ENCODE measurements at places on chromosomes 12 and 14. TPM values are rescaled to one million over a fixed set of nuclear protein-coding genes. Genes with fewer than 3 reads are reported as not detected.

ADCY4 gene
- total RNA-seq = 3.1 TPM

JKAMP gene
- total RNA-seq = 17.8 TPM

SLC5A8 gene
- not detected for total RNA-seq

KRT73 gene
- not detected for total RNA-seq

PTPRR gene
- total RNA-seq = 0.19 TPM

PIWIL1 gene
- not detected for total RNA-seq

TRPV4 gene
- 2.8 TPM for total RNA-seq

GRCh38 chr14:24071144-24071697, at the start of gene CPNE6:
CPNE6 (plus strand) TSS chr14:24071562; CDS start chr14:24072937, 1,375 bp downstream.
- H3K27ac ChIP-seq = no peak within 1 kb of the TSS

GRCh38 chr14:71449316-71450055, 482.7 kb upstream of the RGS6 start:
- no peaks in the 10 kb centered on the region for H3K4me1 ChIP-seq
- H3K27ac ChIP-seq = no peak overlapping the region
- no peaks in the 10 kb centered on the region for H3K27me3 ChIP-seq
- no peaks in the 10 kb centered on the region for H3K36me3 ChIP-seq

- no peak for DNase-seq
- no peaks in the 10 kb centered on the region for H3K36me3 ChIP-seq
- no peaks in the 10 kb centered on the region for H3K27me3 ChIP-seq
- no peak overlapping the region for H3K4me3 ChIP-seq
- H3K4me1 ChIP-seq = no peaks in the 10 kb centered on the region
- no peak overlapping the region for H3K27ac ChIP-seq
Measured at GRCh38 chr12:39824505-39825212, 205.1 kb upstream of the ABCD2 start.

DNA sequence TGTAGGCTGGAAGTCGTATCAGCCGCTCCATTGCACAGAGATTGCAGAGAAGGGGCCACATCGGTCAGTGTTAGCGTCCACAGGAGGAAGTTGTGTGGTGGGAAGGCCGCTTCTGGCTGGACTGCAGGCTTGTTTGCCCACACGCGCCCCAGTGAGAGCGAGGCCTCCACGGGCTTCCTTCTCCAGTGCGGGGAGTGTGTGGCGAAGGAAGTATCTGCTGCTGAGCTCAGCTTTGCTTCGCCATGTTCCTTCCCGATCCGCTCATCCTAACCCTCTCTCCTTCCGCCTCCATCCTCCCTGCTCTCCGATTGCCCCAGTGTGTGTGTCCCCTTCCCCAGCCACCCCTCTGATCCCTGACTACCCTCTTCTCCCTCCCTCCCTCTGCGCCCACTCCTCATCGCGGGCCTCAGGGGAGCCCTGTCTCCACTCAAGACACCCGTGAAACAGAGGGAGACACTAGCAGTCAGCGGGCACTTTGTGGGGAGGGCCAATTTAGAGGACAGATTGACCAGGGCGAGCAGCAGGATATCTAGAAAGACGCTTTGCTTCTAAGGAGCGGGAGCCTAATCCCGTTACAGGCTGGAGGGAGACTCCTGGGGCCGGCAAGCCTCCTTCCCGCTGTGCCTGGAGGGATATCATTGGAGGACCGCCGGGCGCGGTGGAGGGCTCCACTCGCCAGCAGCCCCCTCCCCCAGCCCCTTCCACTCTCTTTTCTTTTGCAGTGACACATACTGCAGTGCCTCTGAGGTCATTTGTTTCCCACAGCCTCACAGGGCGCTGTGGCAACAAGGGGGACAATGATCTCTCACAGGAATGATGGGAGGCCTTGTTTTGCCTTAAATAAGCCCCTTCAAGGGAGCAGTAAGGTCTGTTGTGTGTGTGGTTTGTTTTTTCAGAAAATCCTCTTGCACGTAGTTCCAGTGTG, 428.8 kb downstream of the ZFP36L1 start:
- no peak for DNase-seq
- H3K4me3 ChIP-seq = no peak overlapping the region

- H3K4me1 ChIP-seq = peaks cover 20% of the 10 kb centered on the region
- no peak overlapping the region for H3K4me3 ChIP-seq
- no peaks in the 10 kb centered on the region for H3K36me3 ChIP-seq
- H3K27me3 ChIP-seq = no peaks in the 10 kb centered on the region
- peak overlapping the region; percentile 67 for H3K27ac ChIP-seq
Measured at GRCh38 chr12:95200128-95200894, 17.0 kb downstream of the FGD6 start.

DNA sequence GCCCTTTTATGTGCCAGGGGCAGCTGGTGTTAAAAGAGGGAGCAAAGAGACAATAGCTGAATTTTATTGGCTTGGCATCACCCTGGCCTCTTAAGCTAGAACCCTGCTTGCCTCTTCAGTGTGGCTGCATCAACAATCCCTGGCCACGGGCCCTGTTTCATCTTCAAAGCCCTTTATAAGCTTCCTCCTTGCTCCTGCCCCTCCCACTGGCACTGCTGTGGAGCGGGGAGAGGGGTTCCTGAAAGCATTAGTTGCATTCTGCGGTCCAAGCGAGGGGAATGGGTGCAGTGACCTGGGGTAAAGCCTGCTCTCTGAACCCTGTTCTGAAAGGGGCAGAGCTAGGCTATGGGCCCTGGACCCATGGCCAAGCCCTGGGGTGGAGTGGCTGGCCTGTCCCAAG, 220 bp upstream of the KRT83 start:
- no peak overlapping the region for H3K27ac ChIP-seq
- no peaks in the 10 kb centered on the region for H3K27me3 ChIP-seq
- DNase-seq = no peak
- H3K36me3 ChIP-seq = no peaks in the 10 kb centered on the region
- no peak overlapping the region for H3K4me3 ChIP-seq
- H3K4me1 ChIP-seq = no peaks in the 10 kb centered on the region

DNA sequence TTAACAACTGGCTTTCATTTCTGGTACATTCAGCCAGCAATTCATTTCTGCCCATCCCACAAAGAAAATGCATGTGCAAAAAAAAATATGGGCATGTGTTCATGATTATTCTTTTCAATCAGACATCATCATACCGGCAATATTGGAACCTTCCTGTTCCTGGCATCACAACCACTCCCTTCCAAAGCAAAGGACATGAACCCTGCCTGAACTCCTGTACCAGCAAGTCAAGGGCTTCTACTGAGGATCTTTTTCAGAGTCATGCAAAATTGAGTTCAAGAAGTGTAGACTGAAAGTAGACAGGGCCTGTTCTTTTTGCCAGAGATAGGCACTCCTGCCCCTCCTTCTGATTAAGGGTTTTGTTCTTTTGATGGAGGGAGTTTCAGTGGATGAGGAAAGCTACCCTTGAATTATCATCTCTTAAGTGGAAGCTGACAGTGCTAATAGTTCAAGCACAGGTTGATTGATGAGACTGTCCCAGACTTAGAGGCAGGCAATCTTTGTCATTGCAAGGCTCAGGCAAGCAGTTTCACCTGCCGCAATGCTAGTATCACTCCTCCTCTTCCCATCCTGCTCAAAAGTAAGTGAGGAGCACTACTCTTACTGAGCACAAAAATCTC, 22.3 kb upstream of the DIO2 start:
- no peak for DNase-seq
- no peaks in the 10 kb centered on the region for H3K27me3 ChIP-seq
- H3K4me3 ChIP-seq = no peak overlapping the region
- H3K27ac ChIP-seq = no peak overlapping the region
- H3K36me3 ChIP-seq = no peaks in the 10 kb centered on the region

DNA sequence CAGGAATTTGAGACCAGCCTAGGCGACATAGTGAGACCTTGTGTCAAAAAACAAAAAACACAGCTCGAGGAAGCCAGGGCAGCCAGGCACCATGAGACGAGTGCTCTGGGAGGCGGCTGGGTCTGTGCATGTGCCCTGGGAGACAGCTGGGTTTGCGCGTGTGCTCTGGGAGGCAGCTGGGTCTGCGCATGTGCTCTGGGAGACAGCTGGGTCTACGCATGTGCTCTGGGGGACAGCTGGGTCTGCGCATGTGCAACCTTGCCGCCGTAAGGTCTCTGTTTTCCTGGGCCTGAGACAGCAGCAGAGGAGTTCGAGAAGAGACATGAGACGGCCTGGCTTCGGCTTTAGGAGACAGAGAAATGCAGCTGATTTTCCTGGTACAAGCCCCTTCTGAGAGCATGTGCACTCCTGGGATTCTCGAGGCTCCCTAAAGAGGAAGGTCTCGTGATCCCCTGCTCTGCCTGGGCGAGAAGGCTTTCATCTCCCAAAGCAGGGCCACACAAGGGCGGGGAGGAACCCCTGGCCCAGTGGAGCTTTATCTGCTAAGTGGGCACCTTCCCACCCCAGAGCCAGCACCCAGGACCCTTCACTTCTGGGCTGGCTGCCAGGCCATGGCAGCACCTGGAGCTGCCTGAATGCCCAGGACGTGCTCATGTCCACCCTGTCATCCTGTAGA, 3.5 kb upstream of the BDKRB1 start:
- no peaks in the 10 kb centered on the region for H3K36me3 ChIP-seq
- H3K4me3 ChIP-seq = no peak overlapping the region
- DNase-seq = no peak
- H3K27ac ChIP-seq = no peak overlapping the region
- H3K4me1 ChIP-seq = peaks cover 26% of the 10 kb centered on the region

- no peak overlapping the region for H3K27ac ChIP-seq
- no peak overlapping the region for H3K4me3 ChIP-seq
- H3K4me1 ChIP-seq = peaks cover 30% of the 10 kb centered on the region
- H3K36me3 ChIP-seq = peaks cover 55% of the 10 kb centered on the region
- no peak for DNase-seq
Measured at GRCh38 chr14:99518441-99519346, 37.5 kb downstream of the CCNK start.

GRCh38 chr12:51819736-51820525, 28.6 kb downstream of the FIGNL2 start:
- H3K4me3 ChIP-seq = peak overlapping the region; percentile 45
- H3K36me3 ChIP-seq = no peaks in the 10 kb centered on the region
- H3K27me3 ChIP-seq = peaks cover 81% of the 10 kb centered on the region
- DNase-seq = no peak

DNA sequence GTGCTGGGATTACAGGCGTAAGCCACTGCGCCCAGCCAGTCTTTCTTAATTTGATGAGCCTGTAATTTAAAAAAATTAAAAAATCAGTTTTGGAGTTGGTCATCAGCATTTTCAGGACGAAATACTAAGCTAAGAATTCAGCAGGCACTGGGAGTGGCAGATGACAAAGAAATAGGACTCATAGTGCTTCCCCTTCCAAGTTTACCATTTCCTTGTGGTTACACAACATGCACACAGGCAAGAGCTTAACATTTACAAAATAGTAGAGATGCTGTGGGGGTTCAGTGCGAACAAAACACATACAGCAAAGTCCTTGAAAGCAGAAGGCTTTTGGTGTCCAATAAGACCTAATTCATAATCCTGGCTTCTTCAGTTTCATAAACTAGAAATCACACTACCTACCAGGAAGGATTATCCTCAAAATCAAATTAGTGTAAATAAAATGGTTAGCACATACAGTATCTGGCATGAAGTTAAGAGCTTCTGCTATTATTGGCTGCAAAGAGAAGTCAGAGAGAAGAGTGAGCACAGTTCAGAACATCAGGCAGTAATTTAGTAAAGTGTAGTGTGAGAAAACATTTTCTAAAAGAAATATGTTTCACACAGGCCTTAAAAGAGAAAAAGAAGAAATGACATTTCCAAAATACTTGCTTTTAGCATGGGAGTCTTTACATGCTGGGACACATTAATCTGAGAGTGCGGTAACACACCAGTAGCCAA, 22.2 kb upstream of the KIF21A start:
- peaks cover 20% of the 10 kb centered on the region for H3K4me1 ChIP-seq
- no peak for DNase-seq
- no peaks in the 10 kb centered on the region for H3K36me3 ChIP-seq
- H3K27ac ChIP-seq = no peak overlapping the region

- DNase-seq = no peak
- H3K4me3 ChIP-seq = no peak overlapping the region
- H3K4me1 ChIP-seq = peaks cover 41% of the 10 kb centered on the region
Measured at GRCh38 chr12:124842073-124842749, 21.5 kb downstream of the SCARB1 start.

- H3K27ac ChIP-seq = no peak overlapping the region
- peaks cover 96% of the 10 kb centered on the region for H3K36me3 ChIP-seq
- H3K4me3 ChIP-seq = no peak overlapping the region
- H3K4me1 ChIP-seq = peaks cover 2% of the 10 kb centered on the region
- DNase-seq = no peak
Measured at GRCh38 chr12:124490584-124491305, 76.7 kb downstream of the NCOR2 start.

DNA sequence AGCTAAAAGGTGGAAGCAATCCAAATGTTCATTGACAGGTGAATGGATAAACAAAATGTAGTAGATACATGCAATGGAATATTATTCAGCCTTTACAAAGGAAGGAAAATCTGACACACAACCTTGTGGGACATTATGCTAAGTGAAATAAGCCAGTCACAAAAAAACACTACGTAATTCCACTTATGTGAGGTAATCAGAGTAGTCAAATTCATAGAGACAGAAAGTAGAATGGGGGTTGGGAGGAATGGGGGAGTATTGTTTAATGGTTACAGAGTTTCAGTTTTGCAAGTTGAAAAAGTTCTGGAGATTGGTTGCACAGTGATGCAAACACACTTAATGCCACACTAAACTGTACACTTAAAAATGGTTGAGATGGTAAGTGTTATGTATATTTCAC, 62.8 kb downstream of the LIN52 start:
- no peaks in the 10 kb centered on the region for H3K4me1 ChIP-seq
- no peaks in the 10 kb centered on the region for H3K27me3 ChIP-seq
- no peak for DNase-seq
- no peaks in the 10 kb centered on the region for H3K36me3 ChIP-seq
- H3K27ac ChIP-seq = no peak overlapping the region
- H3K4me3 ChIP-seq = no peak overlapping the region

DNA sequence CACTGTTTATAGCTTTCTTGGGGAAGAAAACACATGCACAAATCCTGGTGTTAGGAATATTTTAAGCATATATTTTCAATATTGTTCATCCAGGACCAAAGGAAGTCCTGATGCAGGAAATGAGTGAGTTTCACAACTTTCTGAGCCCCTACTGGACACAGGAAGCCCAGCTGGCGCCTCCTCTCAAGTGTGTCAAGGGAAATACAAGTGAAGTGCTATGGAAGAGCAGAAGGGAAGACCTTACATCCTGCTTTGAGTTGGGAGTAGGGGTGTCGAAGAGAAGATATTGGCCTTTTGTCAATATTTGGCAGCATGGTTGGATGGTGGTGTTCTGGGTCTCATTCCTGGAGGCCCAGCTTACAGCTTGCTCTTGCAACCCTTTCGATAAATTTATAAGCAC, 66.1 kb upstream of the ZDHHC17 start:
- H3K4me1 ChIP-seq = no peaks in the 10 kb centered on the region
- no peak for DNase-seq
- H3K36me3 ChIP-seq = no peaks in the 10 kb centered on the region
- no peak overlapping the region for H3K4me3 ChIP-seq
- H3K27ac ChIP-seq = no peak overlapping the region

All from esophagus squamous epithelium (tissue), 5 donors.